Bone marrow (tissue), 2 donors: ENCODE measurements at places on chromosomes 3 and 15.

DNA sequence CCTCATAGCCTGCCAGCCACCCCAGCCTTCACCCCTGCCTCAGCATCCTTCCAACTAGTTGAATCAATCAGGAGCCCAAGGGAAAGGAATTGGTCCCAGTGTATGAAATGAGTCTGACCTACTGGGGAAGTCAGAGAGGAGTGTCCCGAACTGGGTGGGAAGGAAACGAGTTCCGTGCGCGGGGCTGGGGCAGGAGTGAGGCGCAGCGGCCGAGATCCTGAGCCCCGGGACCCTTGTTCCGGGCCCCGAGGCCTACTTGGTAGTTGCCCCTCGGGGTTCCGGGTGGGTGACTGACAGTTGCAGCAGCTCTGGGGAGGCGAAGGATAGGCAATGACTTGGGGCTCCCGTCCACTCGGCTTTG lies 1.1 kb upstream of the PLCL2 start:
- no peak for DNase-seq

GRCh38 chr3:12982619-12983101 lies 90.6 kb downstream of the IQSEC1 start:
- DNase-seq: no peak

GRCh38 chr3:51422211-51422610 lies 31.1 kb downstream of the RBM15B start:
- no peak for DNase-seq

DNA sequence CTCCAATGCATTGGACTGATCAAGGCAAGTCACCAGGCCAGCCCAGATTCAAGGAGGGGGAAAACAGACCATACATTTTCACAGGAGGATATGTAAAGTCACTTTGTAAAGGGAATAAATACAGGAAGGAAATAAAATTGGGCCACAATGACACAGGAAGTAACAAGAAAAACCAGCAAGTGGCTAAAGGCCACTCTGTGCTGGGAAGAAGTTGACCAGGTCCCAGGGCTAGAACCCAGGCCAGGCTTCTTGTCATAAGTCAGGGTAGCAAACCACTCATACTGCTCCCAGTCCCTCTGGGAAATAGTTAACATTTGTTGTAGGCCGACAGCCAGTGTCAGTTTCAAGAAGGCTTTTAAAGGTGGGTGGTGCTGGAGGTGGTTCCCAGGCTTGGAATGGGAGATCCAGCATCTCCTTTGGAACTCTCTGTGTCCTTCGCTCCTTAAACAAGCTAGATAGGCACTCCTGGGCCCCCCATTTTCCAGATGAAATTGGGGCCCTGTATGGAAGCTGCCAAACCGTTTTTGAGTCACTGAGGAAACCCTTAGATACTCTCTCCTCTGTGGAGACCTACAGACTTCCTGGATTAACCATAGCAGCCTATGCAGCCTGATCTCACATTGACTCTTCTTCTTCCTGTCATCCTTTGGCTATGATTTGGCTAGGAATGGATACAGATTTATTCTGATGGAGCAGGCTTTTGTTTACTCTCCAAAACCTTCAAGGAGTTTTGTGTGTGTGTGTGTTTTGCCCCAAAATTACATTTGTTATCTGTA lies 14.7 kb upstream of the EDC3 start:
- no peak for DNase-seq
